ENCODE measurements at places on chromosomes 13 and 19. TPM values are rescaled to one million over a fixed set of nuclear protein-coding genes. Genes with fewer than 3 reads are reported as not detected.

GRCh38 chr13:96533408-96533807 lies 443.5 kb downstream of the HS6ST3 start:
- no peak for DNase-seq

GRCh38 chr19:18742838-18743783 lies 48.0 kb downstream of the COMP start:
- DNase-seq, result no peak

DNA sequence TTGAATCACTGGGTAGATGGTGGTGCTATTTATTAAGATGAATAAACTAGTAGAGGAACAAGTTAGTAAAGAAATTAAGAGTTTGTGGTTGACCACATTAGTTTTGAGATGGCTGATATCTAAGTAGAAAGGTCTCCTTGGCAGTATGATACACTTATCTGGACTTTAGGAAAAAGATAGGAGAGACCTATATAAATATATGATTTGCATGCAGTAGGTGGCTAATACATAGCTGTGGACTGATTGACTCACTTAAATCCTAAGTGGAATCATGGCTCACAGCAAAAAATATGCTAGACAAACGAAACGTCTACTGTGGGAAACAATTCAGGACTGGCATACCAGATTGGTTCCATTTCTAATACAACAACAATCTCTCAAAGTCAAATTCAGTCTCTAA lies 92.0 kb downstream of the CAB39L start:
- DNase-seq, result no peak

CD33 gene
- total RNA-seq, result 6.2 TPM

DNA sequence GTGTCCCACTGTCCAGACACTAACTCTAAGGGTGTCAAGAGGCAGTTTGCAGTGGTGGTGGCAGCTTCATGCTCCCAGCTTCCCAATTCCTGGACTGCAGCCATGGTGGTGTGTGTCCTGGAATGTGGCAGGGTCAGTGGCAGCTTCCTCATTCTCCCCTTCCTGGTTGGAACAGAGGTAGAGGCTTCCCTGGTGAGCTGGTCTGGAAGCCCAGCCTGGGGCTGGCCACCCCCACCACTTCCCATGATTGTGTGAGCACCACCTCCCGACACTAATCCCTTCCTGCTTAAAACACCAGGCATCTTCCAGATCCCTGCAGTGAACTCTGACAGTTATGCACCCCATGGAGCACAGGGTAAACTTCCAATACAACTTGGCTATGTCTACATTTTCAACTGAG lies 134.9 kb downstream of the RAP2A start:
- DNase-seq, result no peak

GRCh38 chr19:35928507-35928906 lies 7.7 kb upstream of the LRFN3 start:
- no peak for DNase-seq

GRCh38 chr13:110000534-110001345 lies 214.4 kb upstream of the IRS2 start:
- DNase-seq, result no peak

DNA sequence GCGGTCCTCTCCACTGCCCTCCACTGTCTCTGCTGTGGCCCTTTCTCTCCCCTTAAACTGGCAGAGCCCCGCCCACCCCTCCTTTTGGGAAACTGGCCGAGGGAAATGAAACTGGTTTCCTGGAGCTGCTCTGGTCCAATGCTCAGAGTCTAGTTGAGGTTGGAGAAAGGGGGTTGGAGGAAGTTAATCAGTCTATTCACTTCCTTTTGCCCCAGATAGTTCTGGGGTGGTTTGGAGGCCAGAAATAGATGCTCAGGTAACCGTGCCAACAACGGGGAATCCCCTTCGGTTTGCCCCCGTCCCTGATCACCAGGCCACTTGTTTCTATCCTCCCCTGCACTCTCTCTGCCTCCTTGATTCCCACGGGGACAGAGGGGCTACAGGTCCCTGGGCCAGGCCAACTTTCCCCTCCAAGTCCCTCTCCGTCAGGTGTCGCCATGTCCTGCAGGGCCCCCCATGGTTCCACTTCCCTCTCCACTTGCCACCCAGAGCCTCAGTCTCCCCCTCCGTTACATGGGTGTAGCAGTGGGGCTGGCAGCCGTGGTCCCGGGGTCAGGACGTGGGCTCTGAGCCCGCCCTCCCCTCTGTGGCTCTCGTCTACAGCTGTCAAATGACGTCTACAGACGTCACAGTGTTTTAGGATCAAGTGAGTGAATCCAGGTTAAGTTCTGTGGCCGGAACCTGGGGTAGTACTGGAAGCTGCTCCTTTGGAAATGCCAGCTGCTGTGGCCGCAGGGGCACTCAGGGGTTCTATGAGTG lies at the start of gene IL4I1:
IL4I1 (minus strand) TSS at position 25 of the 759 bp plus-strand sequence. CDS start 727 bp downstream, outside the sequence.
- DNase-seq, result peak; percentile 76

DNA sequence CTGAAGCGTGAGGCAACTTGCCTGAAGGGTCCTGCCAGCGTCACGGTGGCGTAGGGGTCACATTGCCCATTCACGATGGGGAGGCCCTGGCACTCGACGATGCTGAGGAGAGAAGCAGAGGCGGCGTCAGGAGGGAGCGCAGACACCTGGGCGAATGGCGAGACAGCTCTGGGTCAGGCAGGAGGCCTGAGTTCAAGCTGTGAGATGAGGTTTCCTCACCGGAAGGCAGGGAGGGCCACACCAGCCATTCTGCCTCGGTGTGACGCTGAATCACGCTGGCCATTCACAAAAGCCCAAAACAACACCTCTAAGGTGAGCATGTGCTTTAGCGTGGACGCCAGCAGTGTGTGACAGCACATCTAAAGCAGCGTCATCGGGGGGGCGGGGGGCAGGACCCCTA lies 54.0 kb upstream of the C13orf46 start:
- DNase-seq, result no peak

DNA sequence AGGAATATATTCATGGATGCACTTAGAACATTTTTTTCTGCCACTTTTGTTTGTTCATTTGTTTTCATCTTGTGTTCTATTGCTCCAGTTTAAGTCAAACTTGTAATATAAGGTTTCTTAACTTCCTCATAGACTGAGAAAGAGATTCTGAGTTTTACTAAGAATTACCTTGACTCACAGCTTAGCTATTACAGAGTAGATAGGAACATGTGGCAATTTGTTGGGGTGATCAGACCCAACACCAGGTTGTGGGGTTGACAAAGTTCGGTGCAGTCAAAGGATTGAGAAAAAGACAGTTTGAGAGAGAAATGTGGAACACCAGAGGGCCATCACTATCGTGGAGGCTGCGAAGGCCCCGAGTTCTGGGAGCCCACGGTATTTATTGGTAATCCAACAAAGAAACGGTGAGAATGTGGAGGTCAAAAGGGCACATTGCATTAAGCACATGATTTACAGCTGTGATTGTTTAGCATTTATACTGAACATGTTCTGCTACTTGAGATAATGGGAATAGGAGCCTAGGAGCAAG lies 2526.0 kb downstream of the PCDH9 start:
- DNase-seq, result no peak

DNA sequence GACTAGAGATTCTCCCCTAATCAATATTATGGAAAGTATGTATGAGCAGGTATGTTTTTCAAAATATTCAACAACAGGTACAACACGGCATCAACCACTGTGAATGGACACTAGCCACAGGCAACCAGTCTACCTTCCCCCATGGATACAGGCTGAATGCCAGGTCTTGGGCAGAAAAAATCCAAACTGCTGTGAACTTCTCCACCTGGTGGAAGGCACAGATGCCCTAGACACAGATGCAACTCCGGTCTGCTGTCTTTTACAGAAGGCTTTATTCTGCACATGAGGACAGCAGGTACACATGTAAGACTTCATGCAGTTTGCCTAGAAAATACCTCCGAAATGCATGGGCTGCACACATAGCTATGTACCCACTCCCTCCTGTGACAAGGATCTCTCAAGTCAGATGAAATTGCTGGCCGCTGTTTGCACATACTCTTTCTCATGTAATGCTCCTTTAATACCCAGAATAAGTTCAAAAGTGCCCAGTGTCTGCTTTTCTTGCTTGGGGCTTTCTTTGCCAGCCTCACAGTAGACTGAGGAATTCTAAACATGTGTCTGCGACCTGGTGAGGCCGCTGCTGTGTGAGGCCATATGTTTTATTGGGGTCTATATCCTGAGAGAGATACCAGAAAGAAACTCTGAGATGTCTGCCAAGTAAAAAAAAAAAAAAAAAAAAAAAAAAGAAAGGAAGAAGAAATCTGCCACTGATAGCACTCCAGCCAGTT lies 325.9 kb downstream of the FOXO1 start:
- DNase-seq, result no peak

LIM2 gene
- total RNA-seq, result 0.23 TPM

GRCh38 chr19:32178401-32178800 lies 167.0 kb upstream of the ZNF507 start:
- DNase-seq, result no peak

SYNGR4 gene
- total RNA-seq, result not detected

DNA sequence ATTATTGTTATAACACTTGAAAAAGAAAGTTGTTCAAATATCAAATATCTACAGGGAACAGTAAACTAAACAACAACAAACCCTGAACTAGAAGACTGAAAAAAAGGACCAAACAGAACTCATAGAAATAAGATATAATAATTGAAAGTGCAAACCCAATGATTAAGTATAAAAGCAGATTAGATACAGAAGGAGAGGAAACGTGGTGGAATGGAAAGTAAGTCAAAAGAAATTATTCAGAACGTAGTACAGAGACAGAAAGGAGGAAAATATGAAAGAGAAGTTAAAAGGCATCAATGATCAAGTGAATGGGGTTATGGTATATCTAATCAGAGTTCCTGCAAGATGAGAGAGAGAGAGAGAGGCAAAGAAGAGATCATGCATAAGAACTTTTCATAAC lies 174.2 kb upstream of the DACH1 start:
- DNase-seq, result no peak

- no peak for DNase-seq
Measured at GRCh38 chr19:4568886-4569285, 9.4 kb upstream of the SEMA6B start.

GRCh38 chr19:9986787-9987281 lies 23.5 kb downstream of the COL5A3 start:
- no peak for DNase-seq

GRCh38 chr19:35126624-35126959 lies 8.3 kb downstream of the LGI4 start:
- no peak for DNase-seq

DNA sequence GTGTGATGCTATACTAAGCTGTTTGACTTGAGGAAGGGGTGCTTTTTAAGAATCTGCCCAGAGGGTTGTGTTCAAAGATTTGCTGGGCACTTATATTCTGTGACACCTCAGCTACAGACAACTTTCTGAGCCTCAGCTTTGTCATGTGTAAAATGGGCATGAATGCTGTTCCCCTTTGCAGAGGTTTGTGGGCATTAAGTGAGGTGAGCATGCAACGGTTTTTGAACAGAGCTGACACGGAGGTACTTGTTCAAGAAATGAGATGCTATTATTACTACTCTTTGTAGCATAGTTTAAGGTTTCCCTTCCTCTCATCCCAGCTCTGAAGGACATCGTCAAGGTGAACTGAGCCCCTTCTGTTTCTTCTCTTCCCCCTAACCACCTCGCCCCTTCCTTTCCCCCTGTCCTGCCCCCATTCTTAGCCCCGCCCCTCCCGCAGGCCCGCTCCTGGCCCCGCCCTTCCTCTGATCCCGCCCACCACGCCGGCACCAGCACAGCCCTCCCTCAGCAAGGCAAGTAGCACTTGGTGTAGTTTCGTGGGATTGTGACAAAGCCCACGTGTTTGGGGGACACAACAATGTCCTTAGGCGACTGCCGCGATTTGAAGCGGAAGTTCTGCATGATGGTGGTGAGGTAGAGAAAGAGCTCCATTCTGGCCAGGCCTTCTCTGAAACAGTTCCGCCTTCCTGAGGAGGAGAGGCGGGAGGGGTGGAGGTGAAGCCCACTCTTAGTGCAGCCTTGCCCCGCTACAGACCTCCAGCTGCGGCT lies 26.1 kb upstream of the CYP2A7 start:
- peak; percentile 58 for DNase-seq

TNNT1 gene
- 0.41 TPM for total RNA-seq
